ENCODE measurements at places on chromosomes 12 and 14.
A peak's percentile ranks its signal among the peaks of the same experiment; 100 is the strongest.

- peaks cover 57% of the 10 kb centered on the region for H3K36me3 ChIP-seq
- no peak overlapping the region for H3K27ac ChIP-seq
- no peak overlapping the region for H3K4me3 ChIP-seq
- no peak for DNase-seq
Observed at GRCh38 chr12:120126635-120127005, 10.1 kb upstream of the RAB35 start.

- H3K27me3 ChIP-seq, result no peaks in the 10 kb centered on the region
- H3K4me1 ChIP-seq, result no peaks in the 10 kb centered on the region
- H3K36me3 ChIP-seq, result no peaks in the 10 kb centered on the region
- H3K4me3 ChIP-seq, result no peak overlapping the region
- no peak overlapping the region for H3K27ac ChIP-seq
Observed at GRCh38 chr14:86501611-86502010, 971.7 kb downstream of the FLRT2 start.

- H3K27me3 ChIP-seq, result 0 out of 2 replicates have a peak, but pooled peaks cover 4% of the 10 kb centered on the region
- H3K4me1 ChIP-seq, result no peaks in the 10 kb centered on the region
- H3K36me3 ChIP-seq, result no peaks in the 10 kb centered on the region
- DNase-seq, result no peak
- no peak overlapping the region for H3K27ac ChIP-seq
Observed at GRCh38 chr14:39452680-39453079, 20.4 kb upstream of the FBXO33 start.

GRCh38 chr12:56955631-56956256 lies 1.7 kb downstream of the RDH16 start:
- peak; percentile 16 for DNase-seq
- no peak overlapping the region for H3K27ac ChIP-seq
- H3K36me3 ChIP-seq, result no peaks in the 10 kb centered on the region
- H3K4me3 ChIP-seq, result no peak overlapping the region

GRCh38 chr12:86744547-86745212 lies 488.5 kb upstream of the MGAT4C start:
- H3K27ac ChIP-seq, result no peak overlapping the region
- H3K27me3 ChIP-seq, result peaks cover 10% of the 10 kb centered on the region
- DNase-seq, result no peak
- H3K4me1 ChIP-seq, result no peaks in the 10 kb centered on the region
